ENCODE measurements at places on chromosomes 12 and 14.

DNA sequence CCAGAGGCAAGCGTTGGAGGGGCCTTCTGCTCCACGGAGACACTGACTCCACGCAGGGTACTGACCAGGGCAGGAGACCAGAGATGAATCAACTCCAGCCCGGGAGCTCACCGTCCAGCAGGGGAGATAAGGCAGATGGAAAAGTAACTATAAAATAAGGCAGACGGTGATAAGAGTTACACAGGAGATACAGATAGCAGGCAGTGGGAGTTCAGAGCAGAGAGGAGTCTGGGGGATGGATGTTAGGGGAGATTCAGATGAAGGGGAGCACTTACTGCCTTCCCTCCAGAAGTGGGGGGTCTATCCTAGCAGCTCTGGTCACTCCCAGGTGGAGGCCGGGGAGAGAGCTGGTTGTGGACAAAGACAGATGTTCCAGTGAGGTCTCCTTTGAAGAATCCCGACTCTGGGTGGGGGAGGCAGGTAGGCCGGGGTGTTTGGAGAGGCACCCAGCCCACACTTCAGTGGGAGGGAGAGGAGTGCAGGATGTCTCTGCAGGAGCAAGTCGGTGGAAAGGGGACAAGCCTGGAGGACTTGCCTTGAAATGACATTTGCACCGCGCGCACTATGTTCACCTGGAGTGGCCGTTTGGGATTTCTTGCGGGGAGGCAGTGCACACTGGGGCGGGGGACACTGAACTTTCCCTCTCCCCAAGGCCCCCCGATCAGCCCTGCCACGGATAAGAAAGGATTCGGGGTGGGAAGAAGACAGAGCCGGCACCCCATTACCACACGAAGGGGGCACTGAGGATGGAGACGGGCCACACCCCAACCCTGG is 1.2 kb downstream of the PITPNM2 start:
- no peak for DNase-seq

GRCh38 chr12:129871991-129872972 is 31.5 kb downstream of the TMEM132D start:
- no peak for DNase-seq

- DNase-seq: no peak
These were observed 37.8 kb upstream of the NFYB start for GRCh38 chr12:104175726-104176247.

DNA sequence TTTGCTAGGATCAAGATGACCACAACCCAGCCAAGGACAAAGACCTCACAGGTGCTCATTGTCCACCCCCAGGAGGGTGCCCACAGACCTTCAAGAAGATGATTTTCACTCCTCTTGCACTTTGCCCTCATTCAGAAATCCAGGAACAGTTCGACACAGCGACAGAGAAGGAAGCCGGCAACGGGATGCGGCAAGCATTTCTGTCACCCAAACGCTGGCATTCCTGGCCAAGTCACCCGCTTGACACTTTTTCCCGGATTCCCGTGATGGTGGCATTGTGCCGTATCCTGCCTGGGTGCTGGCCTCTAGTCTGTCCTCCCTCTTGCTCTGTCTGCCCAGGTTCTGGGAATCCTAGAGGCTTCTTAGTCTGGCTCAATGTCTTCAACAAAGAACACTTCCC is 770.4 kb upstream of the ALG10B start:
- no peak for DNase-seq

DNA sequence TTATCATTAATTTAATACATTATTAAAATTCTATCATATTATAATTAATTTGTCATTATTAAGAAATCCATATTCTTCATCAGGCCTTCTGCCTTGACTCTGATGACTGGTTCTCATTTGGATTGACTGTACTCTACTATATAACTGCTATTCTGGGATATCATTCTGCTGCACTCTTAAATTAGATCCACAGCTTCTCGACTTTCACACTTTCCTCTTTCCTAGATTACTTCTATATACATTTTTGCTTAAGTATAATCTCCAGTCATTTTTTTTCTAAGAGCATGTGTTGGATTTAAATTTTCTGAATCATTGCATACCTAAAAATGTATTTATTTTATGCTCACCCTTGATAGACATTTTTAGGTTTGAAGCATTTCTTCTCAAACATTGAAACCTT is 12.4 kb downstream of the GRIP1 start:
- no peak for DNase-seq

GRCh38 chr12:27970401-27971120 is 2.0 kb downstream of the PTHLH start:
- DNase-seq: no peak

GRCh38 chr14:48384821-48385220 is 709.4 kb upstream of the MDGA2 start:
- no peak for DNase-seq

- no peak for DNase-seq
These were observed 18.2 kb downstream of the IFNG-AS1 start for GRCh38 chr12:68007466-68007865.

- DNase-seq: no peak
These were observed 631 bp downstream of the PPM1H start for GRCh38 chr12:62934239-62934798.

GRCh38 chr12:51813931-51814310 is 34.6 kb downstream of the FIGNL2 start:
- DNase-seq: no peak

- DNase-seq: no peak
These were observed 543.6 kb downstream of the TMEM121 start for GRCh38 chr14:106069804-106070625.

DNA sequence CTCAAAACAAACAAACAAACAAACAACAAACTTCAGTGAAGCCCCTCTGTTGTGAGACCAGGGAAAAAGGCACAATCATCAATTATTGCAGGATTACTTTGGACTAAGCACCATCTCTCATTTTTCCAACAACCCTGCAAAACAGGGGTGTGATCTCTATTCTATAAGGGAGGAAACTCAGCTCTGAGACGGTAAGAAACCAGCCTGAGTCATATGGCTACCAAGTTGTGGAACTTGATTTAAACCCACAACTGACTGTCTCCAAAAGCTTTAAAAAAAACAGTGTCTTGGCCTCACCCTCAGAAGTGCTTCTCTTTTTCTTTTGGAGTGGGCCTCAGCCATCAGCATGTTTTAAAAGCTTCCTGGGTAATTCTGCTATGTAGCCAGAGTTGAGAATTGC is 49.8 kb downstream of the RIN3 start:
- DNase-seq: no peak

DNA sequence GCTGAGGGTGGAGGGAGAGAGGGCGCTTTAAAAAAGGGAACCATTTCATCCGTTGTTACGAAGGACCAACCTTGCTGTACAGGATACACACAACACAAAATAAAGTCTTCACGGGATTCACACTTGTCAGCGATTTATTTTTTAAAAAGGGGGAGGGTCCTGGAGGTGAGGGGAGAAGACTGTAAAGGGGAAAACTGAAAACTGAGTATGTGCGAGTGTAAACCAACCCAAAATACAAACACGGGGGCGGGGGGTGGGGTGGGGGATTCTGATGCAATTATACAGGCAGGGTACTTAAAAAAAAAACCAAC is 499 bp upstream of the PRKAG1 start:
- DNase-seq: no peak

DNA sequence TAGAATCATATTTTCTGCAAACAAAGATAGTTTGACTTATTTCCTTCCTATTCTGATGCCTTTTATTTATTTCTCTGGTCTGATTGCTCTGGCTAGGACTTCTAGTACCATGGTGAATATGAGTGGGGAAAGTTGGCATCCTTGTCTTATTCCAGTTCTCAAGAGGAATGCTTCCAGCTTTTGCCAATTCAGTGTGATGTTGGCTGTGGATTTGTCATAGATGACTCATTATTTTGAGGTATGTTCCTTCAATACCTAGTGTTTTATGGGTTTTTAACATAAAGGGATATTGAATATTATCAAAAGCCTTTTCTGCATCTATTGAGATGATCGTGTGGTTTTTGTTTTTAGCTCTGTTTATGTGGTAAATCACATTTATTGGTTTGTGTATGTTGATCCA is 139.4 kb upstream of the CNTN1 start:
- no peak for DNase-seq

DNA sequence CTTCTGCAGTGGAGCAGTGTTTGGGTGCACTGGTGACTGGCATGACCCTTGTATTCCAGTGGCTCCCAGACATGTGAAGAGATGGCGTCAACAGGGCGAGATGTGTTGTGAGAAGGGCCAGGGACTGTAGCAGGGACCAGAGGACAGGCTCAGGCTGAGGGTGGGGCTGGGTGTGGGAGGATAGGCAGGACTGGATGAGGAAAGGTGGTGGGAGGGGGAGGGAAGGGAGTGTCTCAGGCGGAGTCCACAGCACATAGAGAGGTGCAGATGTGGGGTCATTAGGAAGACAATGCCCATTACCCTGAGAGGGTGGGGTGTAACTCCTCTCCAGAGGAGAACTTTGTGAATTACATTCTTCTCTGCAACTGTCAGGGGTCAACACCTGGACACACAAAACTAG is 78.5 kb downstream of the DICER1 start:
- DNase-seq: no peak

- DNase-seq: no peak
These were observed 25.1 kb upstream of the SLC8A3 start for GRCh38 chr14:70213721-70214282.

GRCh38 chr14:91173221-91173670 is 59.4 kb downstream of the DGLUCY start:
- peak; percentile 36 for DNase-seq

DNA sequence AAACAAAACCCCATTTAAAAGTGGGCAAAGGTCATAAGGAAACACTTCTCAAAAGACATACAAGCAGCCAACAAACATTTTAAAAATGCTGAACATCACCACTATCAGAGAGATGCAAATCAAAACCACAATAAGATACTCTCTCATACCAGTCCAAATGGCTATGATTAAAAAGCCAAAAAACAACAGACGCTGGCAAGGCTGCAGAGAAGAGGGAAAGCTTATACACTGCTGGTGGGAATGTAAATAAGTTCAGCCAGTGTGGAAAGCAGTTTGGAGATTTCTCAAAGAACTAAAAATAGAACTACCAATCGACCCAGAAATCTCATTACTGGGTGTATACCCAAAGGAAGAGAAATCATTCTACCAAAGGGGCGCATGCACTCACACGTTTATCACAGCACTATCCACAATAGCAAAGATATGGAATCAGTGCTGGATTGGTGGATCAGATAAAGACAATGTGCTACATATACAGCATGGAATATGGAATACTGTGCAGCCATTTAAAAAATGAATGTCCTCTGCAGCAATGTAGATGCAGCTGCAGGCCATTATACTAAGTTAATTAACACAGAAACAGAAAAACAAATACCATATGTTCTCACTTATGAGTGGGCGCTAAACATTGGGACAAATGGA is 102.1 kb upstream of the DAAM1 start:
- peak; percentile 48 for DNase-seq

DNA sequence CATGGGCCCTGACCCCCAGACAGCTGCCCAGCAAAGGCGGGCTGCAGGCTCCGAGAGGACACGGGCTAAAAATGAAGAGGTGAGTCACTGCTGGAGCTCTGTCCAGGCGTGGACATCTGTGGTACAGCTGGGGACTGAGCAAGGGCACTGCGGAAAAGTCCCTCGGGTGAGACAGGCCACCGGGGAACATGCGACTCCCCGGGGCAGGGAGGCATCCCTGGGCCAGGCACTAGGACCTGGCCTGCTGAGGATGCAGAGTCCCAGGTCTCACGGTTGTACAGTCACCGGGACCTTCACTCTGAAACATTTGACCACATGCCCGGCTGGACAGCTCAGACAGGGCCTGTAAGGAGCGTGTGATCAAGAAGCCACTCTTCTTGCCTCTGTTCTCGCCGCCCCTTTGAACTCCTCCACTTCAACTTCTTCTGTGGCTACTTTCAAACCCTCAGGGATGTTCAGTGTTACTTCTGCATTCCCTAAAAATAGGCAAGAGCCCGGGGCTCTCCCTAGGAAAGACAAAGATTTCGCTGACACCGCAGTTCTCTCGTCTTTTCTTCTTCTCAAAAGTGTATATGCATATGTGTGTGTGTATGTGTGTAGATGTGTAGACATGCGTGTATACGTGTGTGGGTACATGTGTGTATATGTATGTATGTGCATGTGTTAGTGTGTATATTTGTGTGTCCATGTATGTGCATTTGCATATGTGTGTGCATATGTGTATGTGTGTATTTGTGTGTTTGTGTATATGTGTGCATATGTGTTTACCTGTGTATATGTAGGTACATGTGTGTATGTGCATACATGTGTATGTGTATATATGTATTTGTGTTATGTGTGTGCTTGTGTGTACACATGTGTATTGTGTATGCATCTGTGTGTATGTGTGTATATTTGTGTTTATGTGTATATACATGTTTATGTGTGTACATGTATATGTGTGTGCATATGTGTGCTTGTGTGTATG is 5.0 kb upstream of the RFLNA start:
- DNase-seq: no peak

- no peak for DNase-seq
These were observed 59.0 kb downstream of the KCNK10 start for GRCh38 chr14:88264116-88264515.

DNA sequence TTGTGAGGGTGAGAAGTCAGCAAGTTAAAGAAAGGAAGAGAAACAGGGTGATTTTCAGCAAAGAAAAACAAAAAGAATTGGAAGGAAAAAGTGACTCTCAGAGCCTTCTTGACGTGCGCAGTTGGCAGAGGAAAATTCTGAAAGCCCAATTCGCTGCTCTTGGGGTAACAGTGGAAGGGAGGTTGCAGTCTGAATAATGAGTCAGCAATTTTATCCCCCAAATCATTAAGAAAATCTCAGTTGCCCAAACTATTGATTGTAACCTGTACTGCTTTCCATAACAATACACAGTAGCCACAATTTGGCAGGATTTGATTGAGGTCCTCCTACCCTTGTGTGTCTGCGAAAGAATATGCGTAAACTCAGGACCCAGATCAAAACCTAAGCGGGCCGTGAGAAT is 309.1 kb downstream of the EMP1 start:
- no peak for DNase-seq

- no peak for DNase-seq
These were observed 49.7 kb downstream of the KICS2 start for GRCh38 chr12:64172143-64172970.

DNA sequence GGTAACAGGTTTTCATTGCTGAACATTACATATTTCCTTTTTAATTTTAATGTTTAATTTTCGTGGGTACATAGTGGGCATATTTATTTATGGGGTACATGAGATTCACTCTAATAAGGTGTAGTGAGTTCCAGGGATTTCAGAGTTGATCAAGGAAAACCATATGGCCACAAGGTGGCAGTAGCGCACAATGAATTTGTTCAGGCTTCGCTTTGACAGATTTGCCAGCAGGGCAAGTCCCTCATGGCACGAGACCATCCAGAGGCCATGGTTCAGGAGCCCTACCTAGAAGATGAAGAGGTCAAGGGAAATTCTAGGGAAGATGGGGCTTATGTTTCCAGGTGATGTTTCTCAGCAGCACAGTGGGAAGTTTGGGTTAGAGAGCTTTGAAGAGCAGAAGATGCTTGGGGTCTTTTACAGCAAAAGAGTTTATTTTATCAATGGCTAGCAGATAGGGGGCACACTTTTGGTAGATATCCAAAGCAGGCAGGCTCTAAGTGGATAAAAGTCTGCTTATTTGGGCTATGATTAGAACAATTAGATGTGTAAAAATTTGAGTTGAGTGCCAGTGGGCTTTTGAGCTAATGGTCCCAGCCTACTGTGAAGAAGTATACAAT is 1004.4 kb downstream of the AACS start:
- DNase-seq: no peak
